Activated CD8-positive, alpha-beta memory T cell treated with anti-CD3 and anti-CD28 coated beads for 1 hour (primary cell): ENCODE measurements at places on chromosomes 6 and 20.

DNA sequence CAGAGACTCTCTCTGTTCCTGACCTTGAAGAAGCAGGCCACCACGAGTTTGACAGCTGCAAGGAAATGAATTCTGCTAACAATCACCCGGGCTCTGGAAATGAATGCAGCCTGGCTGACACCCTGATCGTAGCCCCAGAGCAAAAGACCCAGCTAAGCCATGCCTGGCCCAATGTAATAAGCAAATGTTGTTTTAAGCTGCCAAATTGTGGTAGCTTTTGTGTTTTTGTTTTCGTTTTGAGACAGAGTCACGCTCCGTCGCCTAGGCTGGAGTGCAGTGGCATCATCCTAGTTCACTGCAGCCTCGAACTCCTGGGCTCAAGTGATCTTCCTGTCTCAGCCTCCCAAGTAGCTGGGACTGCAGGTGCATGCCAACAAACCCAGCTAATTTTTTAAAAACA lies 3.3 kb upstream of the OXT start:
- no peak for DNase-seq

DNA sequence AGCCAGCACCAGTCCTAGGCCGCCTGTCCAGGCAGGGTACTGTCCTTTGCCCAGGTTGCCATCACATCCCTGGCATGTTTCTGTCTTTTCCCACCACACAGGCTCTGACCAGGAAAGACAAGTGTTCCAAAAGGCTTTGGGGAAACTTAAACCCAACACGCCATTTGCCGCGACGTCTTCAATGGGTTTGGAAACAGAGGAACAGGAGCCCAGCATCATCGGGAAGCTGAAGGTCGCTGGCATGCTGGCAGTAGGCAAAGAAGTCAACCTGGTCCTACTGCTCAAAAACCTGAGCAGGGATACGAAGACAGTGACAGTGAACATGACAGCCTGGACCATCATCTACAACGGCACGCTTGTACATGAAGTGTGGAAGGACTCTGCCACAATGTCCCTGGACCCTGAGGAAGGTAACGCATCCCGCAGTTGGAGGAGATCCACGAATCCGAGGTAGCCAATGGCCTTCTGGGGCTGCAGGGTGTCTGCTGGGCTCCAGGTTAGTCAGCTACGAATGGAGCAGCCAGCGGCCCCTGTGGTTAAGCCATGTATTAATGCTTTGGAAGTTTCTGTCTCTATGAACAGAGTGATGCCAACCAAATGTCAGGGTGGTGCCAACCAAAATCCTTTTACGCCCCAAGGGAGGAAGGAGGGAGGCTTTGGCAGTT lies 36.2 kb downstream of the TGM3 start:
- DNase-seq: no peak

- DNase-seq: no peak
Observed at GRCh38 chr6:77425671-77426070, 37.6 kb downstream of the HTR1B start.

GRCh38 chr6:167735084-167735950 lies 91.4 kb upstream of the AFDN start:
- no peak for DNase-seq

DNA sequence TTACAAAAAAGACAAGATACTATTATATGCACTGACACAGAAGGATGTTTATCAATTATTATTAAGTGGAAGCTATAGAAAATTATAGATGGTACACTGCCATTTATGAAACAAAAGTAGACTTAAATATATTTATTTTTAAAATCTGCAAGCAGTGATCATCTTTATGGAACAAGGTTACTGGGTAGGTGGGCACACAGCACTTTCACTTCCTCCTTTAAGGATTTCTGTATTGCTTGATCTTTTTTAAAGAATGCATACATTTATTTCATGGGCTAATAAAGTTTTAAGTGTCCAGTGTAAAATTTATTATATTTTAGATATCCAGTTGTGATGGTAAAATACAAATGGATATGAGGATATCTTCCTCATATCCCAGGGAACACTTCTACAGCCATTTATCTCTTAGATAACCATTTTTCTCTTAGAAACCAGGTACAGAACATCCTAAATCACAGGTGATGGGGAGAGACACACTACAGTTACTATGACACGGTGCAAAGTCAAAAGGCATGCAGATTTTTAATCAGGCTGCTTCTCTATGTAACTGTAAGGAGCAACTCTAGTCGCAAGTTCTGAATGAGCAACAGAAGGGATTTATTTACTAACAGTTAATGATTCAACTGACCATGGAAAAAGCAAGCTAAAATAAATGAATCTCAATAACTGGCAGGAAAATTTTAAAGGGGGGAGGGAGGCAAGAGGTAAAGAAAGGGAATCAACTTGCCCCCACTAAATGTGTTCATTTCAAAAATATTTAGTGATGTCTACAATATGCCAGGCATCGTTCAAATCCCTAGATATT lies 2.2 kb downstream of the FBXL4 start:
- no peak for DNase-seq

DNA sequence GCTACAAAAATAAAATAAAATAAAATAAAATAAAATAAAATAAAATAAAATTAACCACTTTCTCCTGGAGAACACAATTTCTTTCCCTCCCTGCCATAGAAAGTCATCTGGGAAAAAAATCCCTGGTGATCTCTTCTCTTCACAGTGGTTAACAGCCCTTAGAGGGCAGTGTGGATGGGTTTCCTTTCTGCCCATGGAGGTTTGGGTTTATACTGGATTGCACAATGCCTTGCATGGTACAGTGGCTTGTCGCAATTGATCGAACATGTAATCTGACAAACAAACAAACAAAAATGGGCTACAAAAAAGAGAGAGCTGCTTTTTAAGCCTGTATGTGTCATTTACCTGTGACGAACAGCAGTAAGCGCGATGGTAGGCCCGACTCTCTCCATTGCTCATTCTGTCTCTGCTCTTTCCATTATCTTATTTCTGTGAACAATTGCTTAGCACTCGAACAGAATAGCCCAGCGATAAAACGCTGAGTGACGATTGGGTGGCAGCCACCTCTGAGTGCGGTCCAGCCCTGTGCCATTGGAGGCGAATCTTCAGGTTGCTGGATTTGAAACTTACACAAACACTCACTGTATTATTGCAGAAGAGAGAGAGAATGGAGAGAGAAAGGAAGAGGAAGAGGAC lies 166.1 kb downstream of the CD83 start:
- DNase-seq: no peak

- no peak for DNase-seq
Observed at GRCh38 chr20:3000852-3001523, 42.4 kb upstream of the GNRH2 start.

DNA sequence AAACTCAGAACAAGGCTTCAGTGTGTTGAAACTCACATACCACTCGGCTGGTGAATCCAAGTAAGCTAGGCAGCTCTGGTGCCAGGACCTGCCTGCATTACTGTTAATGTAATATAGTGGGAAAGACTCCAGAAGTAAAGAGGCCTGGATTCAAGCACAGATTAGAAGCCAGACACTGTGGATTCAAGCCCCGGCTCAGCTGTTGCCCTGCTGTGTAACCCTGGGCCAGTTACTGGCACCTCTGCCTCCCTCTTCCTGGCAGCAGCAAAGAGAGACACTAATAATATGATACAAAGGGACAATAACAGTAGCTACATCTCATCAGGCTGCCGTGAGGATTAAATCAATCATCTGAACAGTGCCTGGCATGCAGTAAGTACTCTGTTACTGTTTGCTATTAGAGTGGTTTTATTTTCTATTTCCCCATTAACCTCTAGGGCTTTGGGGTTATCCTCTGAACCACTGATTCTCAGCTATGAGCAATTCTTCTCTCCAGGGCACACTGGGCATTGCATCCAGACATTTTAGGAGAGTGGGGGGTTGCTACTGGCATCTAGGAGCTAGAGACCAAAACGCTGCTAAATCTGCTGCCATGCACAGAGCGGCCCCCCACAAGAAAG lies 92.9 kb downstream of the ZMYND8 start:
- DNase-seq: no peak

DNA sequence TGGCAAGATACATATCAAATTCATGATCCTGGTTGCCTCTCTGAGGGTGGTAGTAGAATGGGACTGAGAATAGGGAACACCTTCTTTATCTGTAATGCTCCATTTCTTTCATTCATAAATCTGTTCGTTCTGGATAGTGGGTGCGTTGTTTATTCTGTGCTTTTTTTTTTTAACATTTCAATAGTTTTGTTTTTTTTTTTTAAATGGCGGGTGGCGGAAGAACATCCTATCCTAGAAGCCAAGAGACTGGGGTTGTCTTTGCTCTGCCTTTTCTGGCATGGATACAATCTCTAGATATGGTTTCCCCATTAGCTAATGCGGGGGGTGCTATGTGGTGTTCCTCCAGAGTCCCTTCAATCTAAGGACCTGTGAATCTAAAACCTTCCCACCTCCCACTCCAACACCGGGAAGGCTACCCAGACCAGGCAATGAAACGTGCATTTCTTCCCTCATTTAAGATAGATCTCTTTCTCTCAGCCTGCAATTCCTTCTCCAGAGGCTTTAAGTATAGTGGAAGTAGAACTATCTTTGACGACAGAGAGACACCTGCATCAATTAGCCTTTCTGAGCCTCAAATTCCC lies 883 bp upstream of the CCDC28A start:
- no peak for DNase-seq

GRCh38 chr6:9405369-9405768 lies 970.0 kb upstream of the SLC35B3 start:
- DNase-seq: no peak
